ENCODE measurements at places on chromosomes 11 and 22. TPM values are rescaled to one million over a fixed set of nuclear protein-coding genes. Genes with fewer than 3 reads are reported as not detected.

Gene GGTLC2
- total RNA-seq, result not detected

Gene CBLIF
- not detected for total RNA-seq

Gene SLC6A5
- total RNA-seq, result not detected

Gene TRIM64
- total RNA-seq, result not detected

GRCh38 chr11:91926965-91927364 lies 297.7 kb upstream of the FAT3 start:
- peak overlapping the region; percentile 64 for H3K27ac ChIP-seq
- H3K36me3 ChIP-seq, result no peaks in the 10 kb centered on the region
- DNase-seq, result peak; percentile 90
- H3K4me1 ChIP-seq, result peaks cover 21% of the 10 kb centered on the region
- H3K4me3 ChIP-seq, result no peak overlapping the region

DNA sequence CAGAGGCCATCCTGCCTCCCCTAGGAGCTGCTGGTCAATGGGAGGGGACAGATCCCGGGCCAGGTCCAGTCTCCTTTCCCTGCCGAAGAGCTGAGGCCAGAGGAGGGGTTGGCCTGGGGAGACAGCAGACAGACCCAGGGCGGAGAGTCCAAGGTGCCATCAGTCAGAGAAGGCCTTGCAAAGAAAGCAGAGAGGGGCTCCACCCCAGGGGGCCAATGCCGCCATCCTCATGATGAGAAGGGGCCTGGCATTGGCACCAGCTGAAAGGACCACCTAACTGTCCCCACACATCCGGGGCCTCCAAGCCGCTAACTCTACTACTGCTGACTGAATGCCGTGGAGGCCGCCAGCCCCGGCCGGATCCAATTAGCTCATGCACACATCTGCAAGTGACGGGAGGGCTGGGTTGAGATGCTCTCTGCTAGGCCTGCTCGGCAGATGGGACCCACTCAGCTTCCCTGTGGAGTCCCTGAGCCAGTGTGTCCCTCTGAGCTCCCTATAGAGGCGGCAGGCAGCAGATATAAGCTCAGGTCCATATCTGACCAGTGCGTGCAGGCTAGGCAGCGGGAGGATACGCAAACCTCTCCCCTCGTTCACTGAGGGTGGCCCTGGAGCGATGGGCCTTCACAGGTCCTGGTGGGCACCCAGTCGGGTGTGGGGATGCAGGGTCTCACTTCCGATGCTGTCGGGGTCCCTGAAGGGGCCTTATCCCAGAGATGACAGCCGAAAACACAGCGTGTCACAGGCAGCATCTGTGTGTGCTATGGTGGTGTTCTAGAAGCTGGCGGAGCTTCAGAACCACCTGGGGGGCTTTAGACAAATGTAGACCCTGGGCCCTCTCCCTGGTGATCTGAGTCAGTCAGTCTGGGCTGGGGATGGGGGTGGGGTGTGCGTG lies 183.9 kb downstream of the CTTN start:
- H3K27ac ChIP-seq, result no peak overlapping the region
- no peak overlapping the region for H3K4me3 ChIP-seq
- H3K36me3 ChIP-seq, result no peaks in the 10 kb centered on the region

DNA sequence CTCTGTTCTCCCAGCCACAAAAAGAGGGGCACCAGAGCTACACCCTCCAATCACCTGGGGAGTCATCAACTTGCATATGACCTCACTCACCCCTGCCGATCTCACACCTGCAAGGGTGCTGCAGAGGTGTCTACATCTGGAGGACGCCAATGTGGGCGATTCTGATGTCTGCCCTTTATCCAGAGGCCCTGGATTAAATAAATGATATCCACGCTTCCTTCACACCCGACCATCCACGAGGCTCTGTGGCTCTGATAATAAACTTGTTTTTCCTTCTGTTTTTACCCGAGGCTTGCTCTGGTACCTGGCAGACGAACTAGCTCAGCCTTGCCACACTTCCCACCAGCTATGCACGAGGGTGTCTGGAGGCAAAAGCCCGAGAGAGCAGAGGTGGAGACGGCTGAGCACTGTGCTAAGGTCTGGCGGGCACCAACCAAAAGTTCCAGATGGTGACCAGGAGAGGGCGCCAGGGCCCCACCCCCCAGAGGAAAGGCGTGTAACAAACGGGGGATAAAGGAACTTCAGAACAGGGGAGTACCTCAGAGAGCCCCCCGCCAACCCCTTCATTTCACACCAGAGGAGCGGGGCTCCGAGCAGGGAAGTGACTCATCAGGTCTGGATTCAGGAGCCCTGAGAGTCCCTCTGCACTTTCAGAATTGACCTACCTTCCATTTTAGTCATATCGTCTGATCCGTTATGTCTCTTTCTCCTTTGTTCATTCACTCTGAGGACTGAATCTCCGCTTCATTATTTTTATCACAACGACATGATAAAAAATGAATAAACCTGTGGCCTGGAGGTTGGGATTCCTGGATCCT lies 13.5 kb downstream of the SCN3B start:
- H3K27me3 ChIP-seq, result no peaks in the 10 kb centered on the region
- H3K36me3 ChIP-seq, result no peaks in the 10 kb centered on the region
- H3K27ac ChIP-seq, result no peak overlapping the region
- H3K4me1 ChIP-seq, result no peaks in the 10 kb centered on the region
- no peak overlapping the region for H3K4me3 ChIP-seq
- no peak for DNase-seq

GRCh38 chr22:30627471-30627870 lies 8.1 kb upstream of the SLC35E4 start:
- no peaks in the 10 kb centered on the region for H3K27me3 ChIP-seq
- no peak overlapping the region for H3K4me3 ChIP-seq
- no peaks in the 10 kb centered on the region for H3K36me3 ChIP-seq
- no peak overlapping the region for H3K27ac ChIP-seq
- no peak for DNase-seq

DNA sequence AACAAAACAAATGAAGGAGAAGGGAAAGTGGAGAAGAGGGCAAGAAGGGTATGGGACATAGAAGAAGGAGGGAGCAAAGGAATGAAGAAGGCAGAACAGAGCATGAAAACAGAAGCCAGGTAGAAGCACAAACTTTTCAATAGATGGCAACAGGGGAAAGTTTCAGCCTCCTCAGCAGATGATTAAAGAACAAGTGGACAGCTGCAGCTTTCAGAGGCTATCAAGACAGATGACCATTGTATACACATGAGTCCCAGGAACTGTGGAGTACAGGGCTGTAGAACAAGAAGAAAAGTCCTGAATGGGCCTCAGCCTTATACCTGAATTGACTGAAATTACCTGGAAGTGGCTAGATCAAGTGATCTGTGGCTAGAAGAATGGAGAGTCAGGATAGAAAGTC lies 62.0 kb upstream of the FIBIN start:
- peaks cover 34% of the 10 kb centered on the region for H3K4me1 ChIP-seq
- no peak overlapping the region for H3K4me3 ChIP-seq
- H3K27ac ChIP-seq, result peak overlapping the region; percentile 82
- H3K27me3 ChIP-seq, result no peaks in the 10 kb centered on the region
- no peak for DNase-seq
- H3K36me3 ChIP-seq, result no peaks in the 10 kb centered on the region

DNA sequence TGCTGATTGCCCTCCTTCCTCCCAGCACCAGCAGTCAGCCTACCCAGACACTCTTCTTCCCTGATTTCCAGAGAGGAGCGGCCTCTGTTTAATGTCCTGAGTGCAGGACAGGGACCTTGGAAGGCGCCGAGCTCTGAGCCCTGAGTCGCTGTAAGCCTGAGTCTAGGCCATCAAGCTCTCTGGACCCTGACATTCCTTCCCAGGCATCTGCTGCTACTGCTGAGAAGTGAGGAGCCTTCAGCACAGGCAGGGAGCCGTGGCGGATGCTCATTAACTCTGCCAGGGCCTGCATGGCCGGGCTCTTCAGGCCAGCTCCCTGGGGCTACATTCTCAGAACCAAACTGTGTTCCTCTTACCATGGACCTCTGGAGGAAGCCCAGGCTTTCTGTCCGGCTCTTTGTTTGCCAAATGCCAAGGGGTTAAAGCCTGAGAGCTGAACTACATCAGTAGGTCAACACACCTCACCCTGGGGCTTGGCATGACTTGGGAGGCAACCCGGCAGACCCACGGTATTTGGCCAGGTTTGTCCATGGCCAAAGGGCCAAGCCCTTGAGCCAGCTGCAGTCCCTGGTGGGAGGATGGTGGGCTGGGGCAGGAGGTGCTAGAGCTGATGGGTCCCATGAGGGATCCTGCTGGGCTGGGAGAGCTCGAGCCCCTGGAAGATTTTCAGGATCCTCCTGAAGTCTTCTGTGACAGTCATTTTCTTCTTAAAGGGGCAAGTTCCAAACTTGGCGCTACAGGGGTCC lies 721.4 kb downstream of the BRD1 start:
- no peaks in the 10 kb centered on the region for H3K36me3 ChIP-seq
- no peak overlapping the region for H3K4me3 ChIP-seq
- H3K4me1 ChIP-seq, result no peaks in the 10 kb centered on the region
- DNase-seq, result peak; percentile 40

GRCh38 chr11:65219930-65220213 lies 38.1 kb downstream of the CAPN1 start:
- H3K4me3 ChIP-seq, result no peak overlapping the region
- DNase-seq, result no peak
- no peak overlapping the region for H3K27ac ChIP-seq
- no peaks in the 10 kb centered on the region for H3K36me3 ChIP-seq

GRCh38 chr11:8286886-8287285 lies 23.2 kb upstream of the LMO1 start:
- H3K4me3 ChIP-seq, result no peak overlapping the region
- H3K27ac ChIP-seq, result no peak overlapping the region
- peak; percentile 48 for DNase-seq
- H3K36me3 ChIP-seq, result no peaks in the 10 kb centered on the region
- H3K27me3 ChIP-seq, result no peaks in the 10 kb centered on the region
